Epithelial cell of esophagus (primary cell): ENCODE measurements at places on chromosomes 16 and 17.
A peak's percentile ranks its signal among the peaks of the same experiment; 100 is the strongest.

DNA sequence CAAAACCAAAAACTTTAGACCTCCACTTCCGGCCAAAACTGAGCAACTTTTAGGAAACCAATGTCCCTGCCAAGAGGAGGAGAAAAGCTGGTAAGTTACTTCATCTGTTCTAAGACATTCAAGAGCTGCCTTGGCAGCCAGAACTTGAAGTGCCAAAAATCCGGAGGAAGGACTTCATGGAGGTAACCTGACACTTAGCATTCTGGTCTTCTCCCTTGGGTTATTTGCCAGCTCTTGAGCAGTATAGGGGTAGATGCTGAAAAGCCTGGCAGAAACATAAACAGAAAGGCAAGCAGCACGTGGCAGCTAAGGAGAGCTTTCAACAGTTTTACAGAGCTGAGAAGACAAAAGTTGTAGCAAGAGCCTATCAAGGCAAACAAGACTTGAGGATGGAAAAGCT, 53.2 kb downstream of the CDYL2 start:
- DNase-seq, result no peak

DNA sequence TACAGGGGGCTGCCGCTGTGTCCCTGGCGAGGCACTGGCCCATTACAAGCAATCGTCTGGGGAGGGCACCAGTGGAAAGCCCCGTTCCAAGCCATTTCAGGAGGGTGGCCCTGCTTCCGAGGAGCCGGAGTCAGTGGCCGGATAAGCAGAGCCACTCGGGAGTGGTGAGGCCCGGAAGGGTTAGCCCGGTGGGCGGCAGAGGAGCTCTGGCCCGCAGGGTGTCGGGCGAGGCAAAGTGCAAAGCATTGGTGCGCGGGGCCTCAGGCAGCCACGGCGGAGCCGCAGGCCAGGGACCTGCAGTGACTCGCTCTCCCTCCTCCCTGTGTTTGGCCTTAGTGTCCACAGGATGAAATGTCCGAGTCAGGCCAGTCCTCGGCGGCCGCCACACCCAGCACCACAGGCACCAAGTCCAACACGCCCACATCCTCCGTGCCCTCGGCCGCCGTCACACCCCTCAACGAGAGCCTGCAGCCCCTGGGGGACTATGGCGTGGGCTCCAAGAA, 24.6 kb downstream of the NME3 start:
- no peak for DNase-seq

DNA sequence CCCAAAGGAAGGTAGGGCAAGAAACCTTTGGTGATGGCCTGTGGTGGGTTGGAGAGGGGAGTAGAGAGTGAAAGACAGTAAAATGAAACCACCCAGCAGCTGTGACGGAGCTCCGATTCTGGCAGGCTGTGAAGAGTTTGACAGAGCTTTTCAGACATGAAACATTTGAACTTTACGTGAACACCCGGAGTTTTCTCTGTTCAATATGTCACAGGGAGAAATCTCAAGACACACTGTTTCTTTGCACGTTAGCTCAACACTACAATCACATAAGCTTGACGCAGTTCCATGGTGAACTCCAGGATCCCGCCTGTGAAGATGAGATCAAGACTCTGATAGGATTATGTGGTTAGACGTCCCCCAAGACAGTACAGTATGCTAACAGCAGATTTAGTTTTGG, 79.6 kb upstream of the CDH11 start:
- DNase-seq, result no peak

DNA sequence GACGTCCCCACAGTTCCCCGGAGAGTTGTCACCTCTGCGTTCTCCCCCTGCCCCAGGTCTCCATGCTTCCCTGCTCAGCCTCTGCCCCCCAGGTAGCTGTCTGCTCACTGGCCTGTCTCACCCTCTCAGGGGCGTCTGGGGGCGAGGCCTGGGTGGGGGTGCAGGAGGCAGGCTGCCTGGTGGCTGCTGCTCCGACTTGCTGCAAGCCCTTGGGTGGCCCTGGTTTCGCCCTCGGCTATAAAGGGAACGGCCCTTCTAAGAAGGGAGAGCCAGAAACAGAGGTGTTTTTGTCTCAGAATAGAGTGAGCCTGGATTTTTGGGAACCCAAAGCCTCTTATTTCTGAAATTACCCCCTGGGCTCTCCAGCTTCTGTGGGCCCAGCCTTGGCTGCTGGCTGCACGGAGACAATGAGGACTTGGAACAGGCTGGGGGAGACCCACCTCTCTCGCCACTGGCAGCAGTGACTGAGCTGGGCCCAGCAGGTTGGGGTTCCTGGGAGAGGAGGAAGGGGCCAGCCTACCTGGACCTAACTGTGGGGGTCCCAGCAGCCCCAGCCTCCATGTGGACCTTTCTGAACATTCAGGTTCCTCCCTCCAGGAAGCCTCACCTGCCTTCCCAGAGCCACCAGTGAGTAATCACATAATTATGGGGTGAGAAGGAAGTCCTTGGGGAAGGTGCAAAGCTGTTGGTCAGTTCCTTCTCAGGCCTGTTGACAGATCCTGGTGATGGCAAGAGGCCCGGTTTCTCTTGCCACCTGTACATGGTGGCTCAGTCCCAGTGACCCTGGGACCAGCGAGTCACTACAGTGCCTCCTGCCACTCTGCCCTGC, 15.5 kb upstream of the SPNS2 start:
- peak; percentile 86 for DNase-seq

- DNase-seq, result no peak
Measured at GRCh38 chr16:84714028-84714427, 14.2 kb downstream of the USP10 start.

DNA sequence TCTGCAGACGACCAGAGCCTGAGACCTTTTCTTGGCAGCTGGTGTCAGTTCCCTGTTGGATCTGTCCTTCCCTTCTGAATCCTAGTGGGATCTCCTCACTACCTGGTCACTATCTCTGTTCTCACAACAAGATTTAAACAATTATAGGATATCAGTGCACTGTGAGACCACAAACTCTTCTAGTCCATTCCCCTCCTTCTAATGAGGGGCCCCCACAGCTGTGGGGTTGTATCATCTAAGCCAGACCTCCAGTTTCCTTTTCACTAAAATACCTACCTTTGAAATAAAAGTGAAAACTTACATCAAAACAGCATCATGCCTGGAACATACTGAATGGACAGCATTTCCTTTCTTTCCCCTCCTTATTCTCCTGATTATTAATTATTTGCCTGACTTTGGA, 233.2 kb downstream of the PRKCA start:
- DNase-seq, result no peak

DNA sequence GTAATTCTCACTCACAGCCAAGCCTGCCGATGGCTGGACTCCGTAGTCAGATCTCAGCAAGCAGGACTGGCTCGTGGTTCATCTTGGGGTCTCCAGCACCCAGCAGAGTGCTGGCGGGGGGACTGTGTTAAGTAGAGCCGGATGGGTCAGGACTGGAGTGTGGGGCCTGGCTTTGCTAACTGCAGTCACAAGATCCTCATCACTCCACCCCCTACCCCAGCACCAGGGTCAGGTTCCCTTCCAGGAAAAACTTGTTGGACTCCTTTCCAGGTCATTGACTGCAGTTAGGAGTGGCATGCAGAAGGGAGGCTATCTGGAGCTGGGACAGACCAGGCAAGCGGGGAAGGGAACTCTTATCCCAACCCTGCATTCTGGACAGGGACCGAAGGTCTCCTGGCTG, 6.0 kb downstream of the CIITA start:
- peak; percentile 41 for DNase-seq

DNA sequence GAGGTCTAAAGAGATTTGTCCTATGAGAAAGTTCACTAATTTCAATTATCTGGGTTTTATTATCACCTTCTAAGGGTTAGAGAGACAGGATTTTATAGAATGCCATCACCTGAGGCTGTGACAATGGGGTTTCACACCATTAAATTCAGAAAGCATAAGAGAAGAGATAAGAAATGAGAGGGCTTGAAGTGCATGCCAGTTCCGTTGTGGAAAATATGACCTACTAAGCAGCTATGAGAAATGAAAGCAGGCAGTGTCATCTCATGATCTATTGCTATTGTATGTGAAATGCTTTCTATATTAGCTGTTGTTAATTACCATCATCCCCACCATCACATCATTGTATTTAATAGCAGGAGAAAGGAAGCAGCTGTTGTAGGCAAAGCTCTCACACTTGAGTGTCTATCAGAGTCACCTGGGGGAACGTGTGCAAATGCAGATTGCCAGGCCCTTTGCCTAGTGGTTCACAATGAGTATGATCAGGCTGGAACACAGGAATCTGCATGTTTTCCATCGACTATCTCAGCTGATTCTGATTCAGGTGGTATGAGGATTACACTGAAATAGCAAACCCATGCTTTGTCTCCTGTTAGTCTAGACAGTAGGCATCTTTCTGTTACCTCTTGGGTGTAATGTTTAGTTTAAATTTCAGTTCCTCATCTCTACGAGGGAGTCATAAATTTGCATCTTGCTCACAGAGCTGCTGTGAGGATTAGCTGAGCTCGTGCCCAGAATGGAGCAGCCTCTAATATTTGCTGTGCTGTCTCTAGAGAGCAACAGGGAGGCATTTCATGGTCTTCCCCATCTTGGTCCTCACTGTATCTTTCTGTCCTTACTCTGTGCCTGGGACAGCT, 256.4 kb downstream of the CDH13 start:
- DNase-seq, result no peak

GRCh38 chr16:70018254-70018653, 67.1 kb downstream of the CLEC18A start:
- DNase-seq, result peak; percentile 33

- DNase-seq, result peak; percentile 7
Measured at GRCh38 chr16:72876221-72876620, 171.7 kb downstream of the ZFHX3 start.

DNA sequence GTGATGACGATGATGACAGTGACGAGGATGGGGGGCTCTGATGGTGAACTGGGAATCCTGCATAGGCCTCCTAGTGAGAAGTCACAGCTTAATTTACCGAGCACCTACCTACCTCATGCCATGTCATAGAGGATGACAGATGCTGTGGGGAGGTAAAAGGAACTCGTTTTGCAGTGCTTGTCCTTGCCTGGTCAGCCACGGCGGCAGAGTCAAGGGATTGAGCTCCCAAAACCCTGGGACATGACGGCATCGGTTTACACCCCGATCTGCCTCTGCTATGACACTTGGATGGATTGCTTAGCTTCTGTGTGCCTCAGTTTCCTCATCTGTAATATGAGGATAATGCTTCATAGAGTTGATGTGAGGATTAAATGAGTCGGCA, 103.2 kb downstream of the NTN1 start:
- no peak for DNase-seq
